ENCODE measurements at places on chromosomes 6 and 20.
A peak's percentile ranks its signal among the peaks of the same experiment; 100 is the strongest.

DNA sequence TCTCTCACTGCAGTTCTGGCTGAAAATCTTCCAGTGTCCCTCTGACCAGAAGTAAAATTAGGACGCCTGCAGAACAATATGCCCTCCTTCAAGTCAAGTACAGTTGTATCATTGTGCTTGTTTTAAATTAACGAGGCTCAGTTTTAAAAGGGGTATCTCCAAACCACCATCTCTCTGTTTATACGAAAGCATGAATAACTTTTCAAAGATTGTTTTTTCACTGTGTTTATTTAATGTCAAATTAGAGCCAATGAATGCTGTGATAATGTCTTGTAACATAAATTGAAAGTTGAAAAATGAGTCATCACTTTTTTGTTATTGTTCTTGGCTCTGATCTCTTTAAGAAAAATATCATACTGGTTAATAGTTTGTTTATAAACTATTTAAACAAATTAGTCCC lies 230.7 kb upstream of the THEMIS start:
- no peak for DNase-seq

DNA sequence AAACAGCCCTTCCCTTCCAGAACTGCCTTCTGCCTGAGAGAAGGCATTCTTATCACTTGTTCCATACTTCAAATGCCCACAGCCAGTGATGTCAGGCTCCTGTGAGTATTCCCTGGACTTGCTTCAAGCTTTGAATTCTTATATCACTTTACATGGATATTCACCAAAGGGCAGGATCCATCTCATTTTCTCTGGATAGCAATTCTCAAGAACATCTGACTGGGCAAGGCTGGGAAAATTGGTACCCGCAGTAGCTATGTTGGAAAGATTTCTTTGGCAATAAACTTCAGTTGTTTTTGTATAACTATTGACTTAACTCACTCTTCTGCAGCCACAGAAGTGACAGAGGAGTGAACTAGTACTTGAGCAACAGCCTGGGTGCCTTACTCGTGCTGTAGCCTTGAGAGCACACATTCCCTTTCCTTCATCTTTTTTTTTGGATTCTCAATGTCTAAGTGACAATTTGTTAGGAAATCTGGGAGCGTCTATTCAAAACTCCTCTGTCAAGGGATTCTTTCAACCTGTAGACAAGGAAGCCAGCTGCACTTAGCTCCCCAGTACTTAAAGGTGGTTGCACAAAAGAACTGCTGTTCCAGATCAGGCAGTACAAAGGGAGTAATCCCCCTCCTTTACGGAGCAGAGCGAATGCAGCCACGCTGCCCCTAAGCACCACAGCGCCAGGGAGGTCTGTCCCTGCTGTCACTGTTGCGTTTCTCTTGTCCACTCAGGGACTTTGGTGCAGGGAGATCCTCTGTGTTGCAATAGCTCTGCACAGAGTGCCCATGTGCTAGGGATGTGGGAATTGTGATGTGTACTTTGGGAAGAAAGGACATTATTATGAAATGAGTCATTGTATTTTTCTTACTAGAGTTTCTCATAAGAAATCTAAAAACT lies 69.6 kb downstream of the JAG1 start:
- no peak for DNase-seq

GRCh38 chr6:125165256-125165655 lies 11.7 kb downstream of the TPD52L1 start:
- no peak for DNase-seq

DNA sequence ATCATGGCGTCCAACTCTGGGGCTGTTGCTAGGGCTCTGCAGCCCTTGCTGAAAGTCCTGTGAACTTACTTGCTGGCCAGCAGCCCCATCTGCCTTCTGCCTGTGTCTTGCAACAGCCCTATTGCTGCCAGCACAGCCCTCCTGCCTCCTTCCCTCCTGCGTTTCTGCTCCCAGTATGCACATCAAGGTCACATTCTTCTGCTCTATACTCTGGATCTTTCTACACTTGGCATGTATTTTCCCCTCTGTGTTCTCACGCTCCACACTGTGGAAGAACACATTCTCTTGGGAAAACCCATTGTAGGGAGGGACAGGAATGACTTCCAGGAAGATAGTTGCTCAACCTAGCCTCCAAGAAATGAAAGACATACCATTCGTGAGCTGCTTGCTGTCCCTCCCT lies 80.9 kb upstream of the PHACTR2 start:
- no peak for DNase-seq

DNA sequence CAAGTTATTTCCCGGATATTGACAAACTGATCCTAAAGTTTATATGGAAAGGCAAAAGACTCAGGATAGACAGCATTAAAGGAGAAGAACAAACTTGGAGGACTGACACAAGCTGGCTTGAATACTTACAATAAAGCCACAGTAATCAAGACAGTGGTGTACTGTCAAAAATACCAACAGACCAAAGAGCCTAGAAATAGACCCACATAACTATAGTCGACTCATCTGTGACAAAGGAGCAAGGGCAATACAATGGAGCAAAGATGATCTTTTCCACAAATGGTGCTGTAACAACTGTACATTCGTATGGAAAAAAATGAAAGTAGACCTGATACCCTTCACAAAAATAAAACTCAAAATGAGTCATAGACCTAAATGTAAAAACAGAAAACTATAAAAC lies 46.0 kb downstream of the ABHD12 start:
- no peak for DNase-seq

- no peak for DNase-seq
Observed at GRCh38 chr6:54697424-54697823, 149.1 kb upstream of the FAM83B start.

DNA sequence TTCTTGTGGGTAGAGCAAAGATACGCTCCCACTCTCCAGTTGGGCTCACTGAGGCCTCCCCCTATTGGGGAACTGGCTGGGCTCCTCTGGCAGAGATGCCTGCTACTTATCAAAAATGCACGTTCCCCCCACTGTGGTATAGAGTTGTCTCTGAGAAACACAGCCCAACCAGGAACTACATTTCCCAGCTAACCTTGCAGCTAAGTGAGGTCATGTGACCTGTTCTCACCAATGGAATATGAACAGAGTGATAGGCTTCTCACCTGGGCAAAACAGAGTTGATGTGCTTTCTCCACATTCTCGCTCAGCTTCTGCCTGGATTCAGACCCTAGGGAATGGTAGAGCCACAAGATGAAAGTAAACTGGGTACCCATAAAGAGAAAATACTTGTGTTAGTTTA lies 49.1 kb upstream of the PTPRT start:
- DNase-seq, result no peak

DNA sequence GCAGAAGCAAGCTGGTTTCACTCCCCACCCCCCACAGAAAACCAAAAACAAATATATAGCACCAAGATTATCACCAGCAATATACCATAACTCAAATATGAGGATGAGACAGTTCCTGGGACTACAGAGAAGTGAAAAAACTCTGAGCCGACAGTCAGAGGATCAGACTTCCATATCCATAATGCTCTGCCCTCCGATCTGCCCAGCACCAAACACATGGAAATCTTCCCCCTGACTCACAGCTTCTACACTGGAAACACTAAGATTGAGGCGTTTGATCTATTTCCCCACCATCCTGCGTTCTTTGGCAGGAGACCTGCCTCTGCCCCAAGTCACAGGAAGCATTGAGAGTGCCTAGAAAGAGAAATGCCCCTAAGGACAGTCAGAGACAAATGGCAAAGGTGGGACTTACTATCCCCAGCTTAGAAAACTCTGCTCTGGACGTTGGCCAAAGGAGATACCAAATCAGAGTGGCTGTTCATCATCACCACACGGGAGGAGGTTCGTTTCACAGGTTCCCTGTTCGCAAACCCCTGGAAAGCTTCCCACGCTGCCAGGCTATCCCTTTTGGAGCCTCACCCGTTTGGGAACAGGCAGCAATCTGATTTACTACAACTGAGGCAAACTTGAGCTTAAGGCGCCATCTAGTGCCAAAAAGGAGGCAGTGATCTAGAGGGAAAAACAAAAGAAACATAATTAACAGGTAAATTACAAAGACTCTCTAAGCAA lies 48.7 kb upstream of the SRSF6 start:
- DNase-seq, result no peak

DNA sequence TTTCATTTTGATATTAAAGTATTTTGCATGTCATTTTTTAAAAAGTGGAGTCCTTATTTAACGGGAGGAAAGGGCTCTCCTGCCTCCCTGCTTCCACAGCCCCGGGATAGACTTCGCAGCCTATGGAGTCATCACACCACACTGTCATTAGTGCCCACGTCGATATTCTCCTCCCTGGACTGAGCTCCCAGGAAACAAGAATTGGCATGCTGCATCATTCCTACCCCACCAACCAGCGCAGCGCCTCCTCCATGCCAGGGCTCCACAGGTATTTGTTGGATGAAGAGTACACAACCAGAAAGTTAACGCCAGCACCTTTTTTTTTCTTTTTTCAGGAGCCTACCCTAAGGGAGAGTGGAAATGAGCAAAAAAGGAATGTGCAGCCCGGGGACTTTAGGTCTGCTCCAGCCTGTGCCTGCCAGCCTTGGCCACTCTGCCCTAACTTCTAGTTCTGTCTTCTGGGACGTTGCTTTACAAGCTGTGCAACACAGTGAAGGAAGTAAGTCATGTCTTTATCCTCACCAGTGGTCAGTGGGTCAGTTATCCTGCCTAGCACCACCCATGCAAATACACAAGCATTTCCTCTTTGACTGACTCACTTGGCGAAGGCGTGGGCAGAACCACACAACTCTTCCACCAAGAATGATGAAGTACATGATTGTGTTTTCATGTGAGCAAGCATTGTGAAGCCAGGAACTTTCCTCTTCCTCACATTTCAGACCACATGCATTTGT lies 180.7 kb upstream of the UST start:
- DNase-seq, result no peak

GRCh38 chr6:101125380-101125971 lies 244.3 kb upstream of the ASCC3 start:
- no peak for DNase-seq

GRCh38 chr6:139565591-139565990 lies 191.1 kb upstream of the CITED2 start:
- no peak for DNase-seq

GRCh38 chr6:123117145-123117908 lies 121.3 kb downstream of the CLVS2 start:
- DNase-seq, result no peak

DNA sequence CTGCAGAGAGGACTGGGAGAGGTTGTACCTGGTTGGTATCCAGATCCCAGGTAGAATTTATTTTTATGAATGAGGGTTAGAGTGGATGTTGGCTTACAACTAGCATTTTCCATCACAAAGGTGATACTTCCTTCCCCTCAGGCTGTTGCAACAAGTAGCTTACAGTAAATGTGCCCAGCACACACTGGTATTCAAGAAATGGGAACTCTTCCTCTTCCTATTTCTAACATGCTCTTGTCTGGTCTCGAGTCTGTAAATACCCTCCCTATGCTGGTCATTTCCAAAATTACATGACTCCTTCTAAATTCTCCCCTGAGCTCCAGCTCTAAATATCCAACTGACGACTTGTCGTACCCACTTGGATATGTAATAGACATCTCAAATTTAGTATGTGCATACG lies 90.1 kb upstream of the FOXC1 start:
- DNase-seq, result no peak

DNA sequence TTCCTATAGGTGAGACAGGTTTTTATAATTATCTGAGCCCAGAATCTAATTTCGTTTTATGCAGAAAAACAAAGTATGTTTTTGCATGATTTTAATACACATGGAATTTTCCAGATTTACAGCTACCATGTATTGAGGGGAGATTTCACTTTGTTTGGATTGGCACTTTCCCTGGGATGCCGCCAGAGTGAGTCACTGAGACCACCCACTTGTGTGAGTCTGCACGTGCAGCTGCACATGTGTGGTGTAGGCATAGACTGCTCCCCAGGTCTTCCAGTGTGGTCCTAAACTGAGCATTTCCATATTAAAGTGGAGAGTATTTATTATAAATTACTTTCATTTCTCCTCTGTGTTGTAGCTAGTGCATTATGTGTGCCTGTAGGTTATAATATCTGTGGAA lies 186.8 kb downstream of the UBE3D start:
- DNase-seq, result no peak

DNA sequence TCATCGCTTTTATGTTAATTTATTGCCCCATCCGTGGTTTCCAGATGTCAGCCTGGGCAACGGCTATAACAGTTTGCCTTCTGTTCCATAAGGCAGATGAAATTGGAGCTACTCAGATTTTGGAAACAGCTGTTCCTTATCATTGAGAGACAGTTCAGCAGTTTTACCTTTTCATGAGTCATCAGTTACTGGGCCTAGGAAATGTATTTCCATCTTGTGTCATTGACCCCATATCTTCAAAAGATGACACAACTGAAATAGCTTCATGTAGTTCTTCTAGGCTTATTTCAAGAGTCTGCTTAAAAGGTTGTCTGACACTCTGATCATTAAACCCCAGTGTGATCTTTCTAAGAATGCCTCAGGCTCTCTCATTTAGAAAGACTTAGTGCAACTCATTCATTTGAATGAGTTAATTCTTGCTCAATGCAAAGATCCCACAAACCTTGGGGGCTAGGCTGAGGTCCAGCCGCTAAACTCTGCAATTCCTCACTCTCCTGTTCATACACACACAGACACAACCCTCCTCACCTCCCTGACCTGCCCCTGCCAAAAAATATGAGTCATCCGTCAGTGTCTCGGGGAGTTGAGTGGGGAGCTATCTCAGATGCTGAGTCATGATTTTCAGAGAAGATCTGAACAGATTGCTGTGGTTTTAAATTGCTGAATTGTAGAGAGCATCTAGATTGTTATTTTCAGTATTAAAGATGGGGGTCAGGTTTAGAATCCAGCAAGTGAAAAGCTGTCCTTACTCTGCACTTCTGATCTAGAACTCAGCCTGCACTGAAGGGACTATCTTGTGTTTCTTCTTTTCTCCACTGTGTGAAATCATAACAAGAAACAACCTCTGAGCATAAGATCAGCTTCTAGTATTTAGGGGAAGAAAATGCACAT lies 61.8 kb downstream of the RPP40 start:
- DNase-seq, result peak; percentile 6

- no peak for DNase-seq
Observed at GRCh38 chr6:113855500-113856374, 1.4 kb upstream of the MARCKS start.

- no peak for DNase-seq
Observed at GRCh38 chr20:57821935-57822334, 112.1 kb upstream of the PMEPA1 start.

DNA sequence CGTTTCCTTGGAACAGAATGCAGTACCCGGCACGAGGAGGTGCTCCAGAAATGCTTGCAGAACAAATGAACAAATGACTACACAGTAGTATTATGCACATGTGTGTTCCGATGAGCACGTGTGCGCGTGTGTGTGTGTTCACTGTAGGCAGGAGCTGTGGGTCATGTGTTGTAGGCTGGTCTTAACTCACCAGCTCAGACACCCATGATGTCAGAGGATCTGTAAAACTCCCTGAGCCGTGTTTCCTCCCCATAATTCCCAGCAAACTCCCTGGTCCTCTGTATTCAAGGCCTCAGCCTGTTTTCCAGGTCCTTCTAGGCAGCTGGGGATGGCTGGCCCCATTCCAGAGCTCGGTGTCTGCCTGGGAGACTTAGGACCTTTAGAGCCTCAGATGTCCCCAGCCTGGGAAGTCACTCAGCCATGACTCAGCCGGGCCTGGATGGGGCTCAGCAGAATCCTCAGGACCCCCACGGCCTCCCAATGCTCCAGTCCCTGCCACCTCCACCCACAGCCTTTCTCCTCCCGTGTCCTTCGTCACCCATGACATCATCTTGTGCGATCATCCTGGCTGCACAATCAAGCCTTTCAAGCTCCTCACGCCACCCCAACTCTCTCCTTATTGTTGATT lies 475.0 kb upstream of the SULF2 start:
- DNase-seq, result no peak

Data from stimulated activated CD8-positive, alpha-beta memory T cell treated with anti-CD3 and anti-CD28 coated beads, Interleukin-15, amount 100 ng/mL, for 1 hour (primary cell).